ENCODE measurements at places on chromosomes 12 and 14. TPM values are rescaled to one million over a fixed set of nuclear protein-coding genes. Genes with fewer than 3 reads are reported as not detected.

The MIP gene
- total RNA-seq: not detected

The CNTN1 gene
- total RNA-seq: 0.20 TPM

The RBP5 gene
- total RNA-seq: not detected

The SMOC1 gene
- total RNA-seq: 0.97 TPM

The MORN3 gene
- 0.33 TPM for total RNA-seq

The CLEC1A gene
- total RNA-seq: not detected

The SMIM10L1 gene
- total RNA-seq: 9.9 TPM

Measured in HT1080 (cell line).